CD4-positive, alpha-beta T cell (primary cell): ENCODE measurements at places on chromosomes 3 and 15. TPM values are rescaled to one million over a fixed set of nuclear protein-coding genes. Genes with fewer than 3 reads are reported as not detected.

Gene PLSCR2
- total RNA-seq, result not detected

Gene UPK1B
- total RNA-seq, result not detected

GRCh38 chr3:11634081-11634635 is 9.6 kb downstream of the VGLL4 start:
- H3K4me1 ChIP-seq, result peaks cover 36% of the 10 kb centered on the region
- H3K36me3 ChIP-seq, result no peaks in the 10 kb centered on the region
- H3K27ac ChIP-seq, result no peak overlapping the region
- no peaks in the 10 kb centered on the region for H3K27me3 ChIP-seq

- H3K36me3 ChIP-seq, result no peaks in the 10 kb centered on the region
- no peaks in the 10 kb centered on the region for H3K4me1 ChIP-seq
- H3K27ac ChIP-seq, result no peak overlapping the region
- H3K4me3 ChIP-seq, result no peak overlapping the region
- no peaks in the 10 kb centered on the region for H3K27me3 ChIP-seq
Observed at GRCh38 chr3:25384471-25384870, 43.6 kb upstream of the RARB start.

DNA sequence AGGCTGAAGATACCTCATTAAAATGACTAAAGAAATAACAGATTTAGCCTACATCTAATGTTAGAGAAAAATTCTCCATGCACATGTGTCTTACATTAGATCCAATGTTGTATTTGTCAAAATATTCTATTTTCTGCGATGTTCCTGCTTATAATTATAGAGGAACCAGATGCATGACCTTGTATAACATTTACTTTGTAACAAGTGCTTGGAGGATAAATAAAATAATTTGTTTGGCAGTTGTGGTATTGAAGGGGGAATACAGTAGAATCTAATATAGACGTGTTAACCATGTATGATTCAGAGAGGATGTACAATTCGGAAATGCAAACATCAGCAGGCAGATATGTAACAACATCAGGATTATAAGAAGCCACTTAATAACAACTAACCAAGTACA is 922.2 kb downstream of the TUSC7 start:
- H3K36me3 ChIP-seq, result no peaks in the 10 kb centered on the region
- no peak for DNase-seq
- H3K27me3 ChIP-seq, result no peaks in the 10 kb centered on the region
- no peak overlapping the region for H3K27ac ChIP-seq
- no peaks in the 10 kb centered on the region for H3K4me1 ChIP-seq

DNA sequence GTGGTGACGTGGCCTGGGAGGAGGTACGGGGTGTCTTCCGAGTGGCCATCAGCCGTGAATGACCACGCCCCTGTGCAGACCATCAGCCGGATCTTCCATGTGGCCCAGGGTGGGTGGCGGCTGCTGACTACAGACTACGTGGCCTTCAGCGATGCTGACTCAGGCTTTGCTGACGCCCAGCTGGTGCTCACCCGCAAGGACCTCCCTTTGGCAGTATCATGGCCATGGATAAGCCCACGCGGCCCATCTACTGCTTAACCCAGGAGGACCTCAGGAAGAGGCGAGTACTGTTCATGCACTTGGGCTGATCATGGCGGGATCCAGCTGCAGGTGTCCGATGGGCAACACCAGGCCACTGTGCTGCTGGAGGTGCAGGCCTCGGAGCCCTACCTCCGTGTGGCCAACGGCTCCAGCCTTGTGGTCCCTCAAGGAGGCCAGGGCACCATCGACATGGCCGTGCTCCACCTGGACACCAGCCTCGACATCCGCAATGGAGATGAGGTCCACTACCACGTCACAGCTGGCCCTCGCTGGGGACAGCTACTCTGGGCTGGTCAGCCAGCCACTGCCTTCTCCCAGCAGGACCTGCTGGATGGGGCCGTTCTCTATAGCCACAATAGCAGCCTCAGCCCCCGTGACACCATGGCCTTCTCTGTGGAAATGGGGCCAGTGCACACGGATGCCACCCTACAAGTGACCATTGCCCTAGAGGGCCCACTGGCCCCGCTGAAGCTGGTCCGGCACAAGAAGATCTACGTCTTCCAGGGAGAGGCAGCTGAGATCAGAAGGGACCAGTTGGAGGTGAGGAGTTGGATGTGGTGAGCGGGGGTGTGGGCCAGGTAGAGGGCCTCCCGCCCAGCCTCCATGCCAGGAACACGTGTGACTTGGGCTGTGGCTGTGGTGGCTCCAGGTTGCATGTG is 178.4 kb downstream of the TBC1D2B start:
- no peaks in the 10 kb centered on the region for H3K27me3 ChIP-seq
- no peaks in the 10 kb centered on the region for H3K36me3 ChIP-seq
- no peak overlapping the region for H3K27ac ChIP-seq
- no peak overlapping the region for H3K4me3 ChIP-seq

GRCh38 chr3:159237226-159237625 is 435.4 kb downstream of the MFSD1 start:
- no peak for DNase-seq
- no peaks in the 10 kb centered on the region for H3K36me3 ChIP-seq
- no peak overlapping the region for H3K27ac ChIP-seq
- no peak overlapping the region for H3K4me3 ChIP-seq
- H3K4me1 ChIP-seq, result no peaks in the 10 kb centered on the region

Gene PTPRG
- total RNA-seq, result 0.05 TPM

DNA sequence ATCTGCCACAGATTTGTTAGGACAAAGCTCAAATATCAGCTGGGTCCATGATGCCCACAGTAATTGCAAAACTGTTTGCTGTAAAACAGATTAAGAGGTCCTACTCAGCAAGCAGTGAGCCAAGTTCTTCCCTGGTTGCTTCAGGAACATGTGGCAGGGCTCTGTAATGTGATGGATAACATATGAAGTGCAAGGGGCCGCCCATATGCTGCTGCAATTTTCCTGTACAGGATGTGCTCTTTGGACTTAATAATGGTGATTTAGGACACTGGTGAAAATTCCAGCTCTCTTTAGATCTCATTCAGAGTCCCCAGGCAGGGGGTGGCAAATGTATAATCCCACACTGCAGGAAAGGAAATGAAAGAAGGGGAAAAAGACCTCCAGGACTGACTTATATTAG is 289.4 kb downstream of the LSAMP start:
- H3K27ac ChIP-seq, result no peak overlapping the region
- no peak for DNase-seq
- H3K4me1 ChIP-seq, result no peaks in the 10 kb centered on the region
- no peak overlapping the region for H3K4me3 ChIP-seq

Gene FBXL2
- total RNA-seq, result not detected

Gene SI
- total RNA-seq, result not detected

GRCh38 chr3:122475316-122475715 is 39.4 kb downstream of the KPNA1 start:
- H3K4me3 ChIP-seq, result no peak overlapping the region
- H3K36me3 ChIP-seq, result no peaks in the 10 kb centered on the region
- H3K27ac ChIP-seq, result no peak overlapping the region
- H3K4me1 ChIP-seq, result peaks cover 8% of the 10 kb centered on the region
- DNase-seq, result no peak
- H3K27me3 ChIP-seq, result no peaks in the 10 kb centered on the region

DNA sequence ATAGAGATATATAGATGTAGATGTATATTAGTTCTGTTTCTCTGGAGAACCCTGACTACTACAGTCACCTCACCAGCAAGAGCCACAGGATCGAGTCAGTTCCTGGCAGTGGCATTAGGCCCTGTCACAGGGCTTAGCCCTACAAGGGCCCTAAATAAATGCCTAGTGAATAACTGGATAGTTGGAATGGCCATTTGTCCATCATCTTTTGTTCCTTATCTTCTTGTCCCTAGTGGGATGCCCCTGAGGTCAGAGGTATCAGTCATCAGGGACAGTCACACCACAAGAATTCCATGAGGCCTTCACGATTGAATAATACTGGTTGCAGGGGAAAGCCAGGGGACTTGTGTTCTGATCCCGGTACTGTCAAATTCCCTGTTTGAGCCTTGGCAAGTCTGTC is 204.9 kb upstream of the PPP2R3A start:
- no peak overlapping the region for H3K27ac ChIP-seq
- no peaks in the 10 kb centered on the region for H3K27me3 ChIP-seq
- no peak for DNase-seq
- no peak overlapping the region for H3K4me3 ChIP-seq
- H3K4me1 ChIP-seq, result no peaks in the 10 kb centered on the region

DNA sequence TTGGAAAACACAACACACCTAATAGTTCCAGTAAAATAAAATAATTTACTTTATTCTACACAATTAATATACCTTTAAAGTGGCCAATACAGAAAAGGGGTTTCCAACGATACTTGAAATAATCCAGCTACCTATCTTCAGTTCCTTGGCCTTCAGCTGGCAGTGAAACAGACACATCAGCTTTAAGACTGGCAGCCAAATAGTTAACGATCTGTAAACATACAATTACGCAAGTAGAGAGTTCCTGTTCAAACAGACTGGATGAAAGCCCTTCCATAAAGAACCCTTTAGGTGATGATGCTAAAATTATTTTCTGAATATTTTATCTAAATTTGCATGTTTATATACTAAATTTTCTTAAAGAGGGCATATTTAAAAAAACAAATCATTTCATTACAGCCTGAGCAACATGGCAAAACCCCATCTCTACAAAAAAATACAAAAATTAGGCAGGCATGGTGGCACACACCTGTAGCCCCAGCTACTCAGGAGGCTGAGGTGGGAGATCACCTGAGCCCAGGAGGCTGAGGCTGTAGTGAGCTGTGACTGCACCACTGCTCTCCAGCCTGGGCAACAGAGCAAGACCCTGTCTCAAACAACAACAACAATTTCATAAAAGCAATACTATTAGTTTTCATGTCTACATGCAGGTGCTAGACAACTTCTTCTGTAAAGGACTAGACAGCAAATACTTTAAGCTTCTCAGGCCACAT is 12.9 kb downstream of the DYNC1LI1 start:
- no peak overlapping the region for H3K27ac ChIP-seq
- no peak for DNase-seq
- peaks cover 4% of the 10 kb centered on the region for H3K36me3 ChIP-seq
- H3K27me3 ChIP-seq, result no peaks in the 10 kb centered on the region

Gene GPR176
- total RNA-seq, result not detected

Gene SELENOS
- total RNA-seq, result 48.5 TPM

Gene CACNA1D
- not detected for total RNA-seq

GRCh38 chr3:125190786-125191185 is 21.8 kb downstream of the SLC12A8 start:
- no peaks in the 10 kb centered on the region for H3K36me3 ChIP-seq
- no peak overlapping the region for H3K4me3 ChIP-seq
- DNase-seq, result no peak
- no peaks in the 10 kb centered on the region for H3K27me3 ChIP-seq
- no peaks in the 10 kb centered on the region for H3K4me1 ChIP-seq

DNA sequence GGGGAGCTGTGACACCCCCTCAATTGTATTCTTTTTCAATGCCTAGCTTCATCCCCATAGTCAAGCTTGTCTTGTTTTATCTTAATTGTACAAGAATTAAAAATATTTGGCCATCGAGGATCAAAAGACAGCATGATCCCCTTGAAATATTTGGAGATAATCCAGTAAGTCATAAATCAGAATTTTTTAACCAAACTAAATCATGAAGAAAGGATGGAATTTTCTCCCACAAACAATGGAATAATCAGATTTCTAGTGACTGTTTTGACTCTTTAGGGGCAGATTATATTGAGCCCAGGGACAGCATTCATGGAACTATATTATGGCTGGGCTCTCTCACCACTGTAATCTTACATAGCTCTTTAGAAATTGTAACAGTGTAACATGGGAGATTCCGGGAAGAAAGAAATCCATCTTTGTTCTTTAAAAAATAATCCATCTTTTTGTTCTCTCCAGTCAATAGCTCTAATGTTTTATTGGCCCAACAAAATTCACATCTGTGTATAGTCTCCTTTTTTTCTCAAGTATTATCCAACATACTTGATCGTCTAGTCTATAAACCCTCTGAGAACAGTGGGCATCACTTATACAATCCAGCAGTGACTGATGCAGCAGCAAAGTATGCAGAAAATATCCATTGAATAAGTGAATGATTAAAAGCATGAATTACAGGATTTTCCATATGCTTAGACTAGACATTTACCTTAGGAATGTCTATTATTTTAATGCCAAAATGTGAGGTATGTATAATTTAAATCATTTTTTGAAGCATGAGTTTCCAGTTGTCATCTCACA is 277.0 kb upstream of the PLSCR5 start:
- no peak overlapping the region for H3K4me3 ChIP-seq
- H3K27me3 ChIP-seq, result no peaks in the 10 kb centered on the region
- no peak for DNase-seq
- H3K4me1 ChIP-seq, result no peaks in the 10 kb centered on the region

Gene NAA80
- 48.8 TPM for total RNA-seq

DNA sequence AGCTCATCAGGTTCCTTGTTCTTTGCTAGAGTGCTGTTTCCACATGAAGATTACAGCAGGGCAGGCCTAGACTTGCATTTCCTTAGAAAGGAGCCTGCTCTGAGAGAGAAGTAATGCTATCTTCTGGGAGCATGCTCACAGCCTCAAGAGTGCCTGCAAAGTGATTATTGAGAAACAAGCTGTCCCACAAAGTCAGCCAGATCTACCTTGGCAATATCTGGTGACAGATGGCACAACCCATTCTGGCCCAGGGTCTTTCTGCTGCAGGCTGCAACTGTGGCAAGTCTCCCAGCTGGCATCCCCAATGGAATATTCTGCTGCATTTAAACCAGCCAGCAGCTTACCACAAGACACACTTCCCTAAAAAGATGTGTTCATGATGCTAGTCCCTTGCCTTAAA is 29.3 kb downstream of the MTMR10 start:
- H3K4me1 ChIP-seq, result peaks cover 4% of the 10 kb centered on the region
- no peak overlapping the region for H3K4me3 ChIP-seq
- no peaks in the 10 kb centered on the region for H3K27me3 ChIP-seq
- no peak for DNase-seq
- H3K27ac ChIP-seq, result no peak overlapping the region
